NCI-H1092 (cell line): ENCODE measurements at places on chromosomes 3 and 15.
A peak's percentile ranks its signal among the peaks of the same experiment; 100 is the strongest.

- DNase-seq, result no peak
Observed at GRCh38 chr15:95498961-95499360, 831.5 kb upstream of the NR2F2 start.

- DNase-seq, result no peak
Observed at GRCh38 chr3:188126934-188127333, 27.0 kb upstream of the LPP start.

DNA sequence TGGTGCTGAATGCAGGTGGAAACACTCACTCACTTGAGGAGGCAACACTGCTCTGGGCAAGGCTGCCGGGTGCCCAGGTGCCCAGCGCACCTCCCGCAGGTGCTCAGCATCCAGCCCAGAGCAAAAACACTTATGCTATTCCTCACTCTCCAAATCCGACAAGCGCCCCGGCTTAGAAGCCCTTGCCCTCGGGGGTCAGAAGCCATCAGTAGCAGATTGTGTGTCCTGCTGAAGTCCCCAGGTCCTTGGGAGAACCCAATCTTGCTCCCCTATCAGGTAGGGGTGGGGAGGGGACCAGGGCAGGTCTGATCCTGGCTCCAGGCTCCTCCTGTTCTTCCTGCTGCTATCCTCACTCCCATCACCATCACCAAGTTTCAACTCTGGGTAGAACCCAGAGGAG lies 46.7 kb downstream of the TLE3 start:
- DNase-seq, result no peak

- DNase-seq, result no peak
Observed at GRCh38 chr3:24764236-24764915, 269.7 kb upstream of the THRB start.

DNA sequence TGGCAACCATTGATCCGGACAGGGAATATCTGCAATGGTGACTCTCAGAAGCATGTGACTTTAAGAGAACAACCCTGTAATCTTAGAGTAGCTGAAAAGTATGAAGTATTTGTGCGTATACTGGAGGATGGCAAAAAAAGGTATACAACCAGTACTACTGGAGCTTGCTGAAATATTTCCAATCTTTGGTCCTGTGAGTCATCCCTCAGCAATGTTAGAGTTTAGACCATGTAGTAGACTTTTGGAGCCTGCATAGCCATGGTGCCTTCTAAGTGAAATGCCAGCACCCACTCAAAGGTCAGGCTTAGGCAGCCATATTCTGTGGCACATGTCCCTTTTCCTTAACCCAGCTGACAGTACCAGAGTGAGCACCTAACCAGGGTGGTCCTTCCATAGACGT lies 429.4 kb downstream of the NTRK3 start:
- DNase-seq, result no peak

- DNase-seq, result no peak
Observed at GRCh38 chr3:97996988-97997387, 24.8 kb upstream of the RIOX2 start.

DNA sequence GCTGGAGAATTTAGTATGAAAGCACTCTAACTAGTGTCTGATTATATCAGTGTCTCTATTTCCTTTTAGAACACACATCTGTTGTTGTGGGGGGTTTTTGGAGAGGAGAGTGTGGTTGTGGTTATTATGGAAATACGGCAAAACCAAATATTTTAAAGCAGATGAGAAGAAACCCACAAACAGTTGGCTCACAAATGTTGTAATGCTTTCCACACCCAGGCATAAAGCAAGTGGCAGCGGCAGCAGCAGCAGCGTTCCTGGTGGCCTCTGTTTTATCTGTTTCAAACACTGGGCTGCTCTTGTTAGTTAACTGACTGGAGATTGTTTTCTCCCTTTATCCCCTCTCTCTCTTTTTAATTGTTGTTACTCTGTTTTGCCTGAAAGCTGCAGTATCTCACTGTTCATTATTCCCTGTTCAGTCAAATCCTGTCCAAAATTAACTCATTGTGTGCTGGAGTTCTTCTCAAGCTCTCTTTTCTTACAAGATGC lies 1045.5 kb upstream of the NR2F2 start:
- DNase-seq, result no peak

DNA sequence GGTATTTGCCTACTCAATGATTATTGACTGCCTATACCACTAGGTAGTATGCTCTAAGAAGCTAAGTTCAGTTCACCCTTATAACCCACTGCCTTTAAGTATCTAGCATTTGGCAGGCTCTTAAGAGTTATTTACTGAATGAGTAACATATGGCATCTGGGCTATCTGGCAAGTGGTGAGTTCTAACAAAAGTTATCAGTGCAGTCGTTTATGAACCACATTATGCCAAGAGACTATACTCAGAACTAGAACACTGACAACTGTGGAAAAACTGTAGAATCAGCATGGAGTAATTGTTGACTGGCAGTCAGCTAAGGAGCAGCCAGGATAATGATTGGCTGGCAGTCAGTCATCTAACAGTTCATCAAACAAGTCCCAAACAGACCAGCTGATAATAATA lies 25.8 kb downstream of the RAF1 start:
- DNase-seq, result no peak

GRCh38 chr3:171813897-171814460 lies 3.7 kb upstream of the PLD1 start:
- DNase-seq, result no peak

DNA sequence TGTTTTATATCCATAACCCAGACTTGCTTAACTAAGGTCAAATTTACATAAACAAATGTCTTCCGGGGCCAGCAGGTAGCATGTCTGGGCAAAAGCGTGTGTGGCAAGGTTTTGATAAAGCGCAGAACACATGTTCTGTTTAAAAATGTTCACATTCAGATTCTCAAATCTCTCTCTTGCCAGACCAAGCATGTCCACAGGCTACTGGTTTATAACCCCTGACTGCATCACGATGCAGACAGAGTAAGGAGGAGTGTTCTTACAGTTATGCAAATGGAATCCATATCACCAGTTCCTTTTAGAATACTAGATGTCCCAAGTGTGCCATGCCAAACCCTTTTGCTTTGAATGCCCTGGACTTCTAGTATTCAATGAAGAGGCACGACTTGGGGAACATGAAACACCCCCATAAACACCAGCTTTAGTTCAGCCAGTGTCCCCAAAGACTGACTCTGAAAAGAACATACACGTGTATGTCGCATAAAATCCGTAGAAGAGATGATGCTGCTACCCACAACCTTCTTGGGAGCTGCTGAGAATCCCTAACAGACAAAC lies 412.0 kb downstream of the CNTN4 start:
- DNase-seq, result no peak

GRCh38 chr3:175118382-175118941 lies 259.3 kb downstream of the NAALADL2 start:
- peak; percentile 1 for DNase-seq

- DNase-seq, result no peak
Observed at GRCh38 chr15:62477929-62478328, 312.8 kb upstream of the C2CD4B start.

DNA sequence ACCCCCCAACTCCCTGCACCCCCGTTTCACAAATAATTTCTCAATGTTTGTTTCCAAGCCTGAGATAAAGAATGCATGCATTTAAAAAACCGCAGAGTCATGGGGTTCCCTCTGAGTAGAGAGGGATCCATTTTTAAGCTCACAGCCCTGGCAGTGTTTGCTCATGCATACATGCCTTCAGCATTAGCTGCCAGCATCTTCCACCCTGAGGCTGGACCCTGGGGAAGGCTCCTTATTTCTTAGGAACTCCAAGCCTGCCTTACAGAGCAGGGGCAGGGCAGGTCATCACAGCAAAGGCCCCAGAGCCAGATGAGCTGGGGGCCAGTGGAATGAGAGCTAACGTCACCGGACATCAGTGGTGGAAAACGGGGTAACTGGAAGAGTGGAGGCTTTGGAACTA lies 31.3 kb downstream of the TLE3 start:
- DNase-seq, result no peak

DNA sequence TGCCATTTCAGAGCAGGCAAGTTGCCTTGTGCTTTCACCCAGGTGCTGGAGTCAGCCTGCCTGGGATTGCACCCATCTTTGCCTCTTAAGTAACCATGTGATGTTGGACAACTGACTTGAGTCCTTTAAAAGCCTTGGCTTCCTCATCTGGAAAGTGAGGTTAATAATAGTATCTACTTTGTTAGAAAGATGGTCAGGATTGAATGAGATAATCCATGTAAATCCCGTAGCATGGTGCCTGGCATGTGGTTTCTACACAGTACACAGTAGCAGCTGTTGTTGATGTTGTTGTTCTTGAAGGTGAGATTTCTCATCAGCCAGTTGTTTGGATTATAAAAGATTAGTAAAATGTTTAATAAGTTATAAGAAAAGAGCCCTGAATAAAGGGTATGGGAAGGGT lies 48.8 kb downstream of the PSMD6 start:
- DNase-seq, result no peak
